Breast epithelium (tissue), 4 donors: ENCODE measurements at places on chromosomes 7 and 10. TPM values are rescaled to one million over a fixed set of nuclear protein-coding genes. Genes with fewer than 3 reads are reported as not detected.
A peak's percentile ranks its signal among the peaks of the same experiment; 100 is the strongest.

- H3K27me3 ChIP-seq: no peaks in the 10 kb centered on the region
- H3K27ac ChIP-seq: no peak overlapping the region
- no peak for DNase-seq
- no peak overlapping the region for H3K4me3 ChIP-seq
- no peaks in the 10 kb centered on the region for H3K36me3 ChIP-seq
Observed at GRCh38 chr10:88820748-88821401, 18.3 kb downstream of the LIPM start.

GRCh38 chr10:17062009-17062408 lies 67.6 kb downstream of the CUBN start:
- peak overlapping the region; percentile 89 for H3K27ac ChIP-seq
- no peaks in the 10 kb centered on the region for H3K36me3 ChIP-seq

Gene MOGAT3
- 2.6 TPM for total RNA-seq

Gene CYP2W1
- not detected for total RNA-seq

GRCh38 chr7:2796358-2797352 lies 47.5 kb downstream of the GNA12 start:
- peak overlapping the region; percentile 22 for H3K4me3 ChIP-seq
- peak; percentile 50 for DNase-seq
- H3K4me1 ChIP-seq: no peaks in the 10 kb centered on the region
- H3K27ac ChIP-seq: peak overlapping the region; percentile 76
- H3K27me3 ChIP-seq: no peaks in the 10 kb centered on the region

GRCh38 chr7:127865466-127865865 lies 165.8 kb downstream of the LRRC4 start:
- H3K4me3 ChIP-seq: no peak overlapping the region
- DNase-seq: no peak
- no peaks in the 10 kb centered on the region for H3K4me1 ChIP-seq
- H3K27ac ChIP-seq: no peak overlapping the region
- H3K36me3 ChIP-seq: no peaks in the 10 kb centered on the region
- no peaks in the 10 kb centered on the region for H3K27me3 ChIP-seq
